ENCODE measurements at places on chromosomes 16 and 17. TPM values are rescaled to one million over a fixed set of nuclear protein-coding genes. Genes with fewer than 3 reads are reported as not detected.

FBXL19 gene
- polyA plus RNA-seq: not detected

TNFRSF17 gene
- polyA plus RNA-seq: 26.2 TPM

DNA sequence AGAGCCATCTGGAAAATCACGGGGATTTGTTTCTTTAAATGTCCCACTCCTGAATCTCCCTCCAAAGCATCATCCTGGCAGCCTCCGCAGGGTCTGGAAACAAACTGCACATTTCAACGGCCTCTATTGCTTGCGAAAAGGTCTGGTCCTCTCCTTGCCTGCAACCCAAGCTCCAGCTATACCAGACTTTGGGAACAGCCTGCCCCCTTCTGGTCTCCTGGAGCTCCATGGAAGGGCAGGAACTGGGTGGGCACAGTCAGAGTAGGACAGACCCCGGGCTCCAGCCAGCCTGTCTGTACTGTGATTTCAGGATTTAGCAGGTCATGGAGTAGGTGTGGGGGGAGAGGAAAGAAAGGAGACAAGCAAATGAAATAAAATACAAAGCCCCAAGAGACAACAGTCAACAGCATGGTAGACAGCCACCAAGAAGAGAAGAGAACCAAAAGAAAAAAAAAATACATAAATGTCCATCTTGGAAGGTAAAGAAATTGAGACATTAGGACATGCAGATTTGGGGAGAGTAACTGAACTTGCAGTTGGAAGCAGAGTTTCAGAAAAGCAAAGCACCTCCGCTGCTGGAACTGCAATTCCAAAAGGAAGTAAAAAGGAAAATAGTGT is 2.7 kb downstream of the XYLT1 start:
- DNase-seq: no peak

- no peak for DNase-seq
Observed at GRCh38 chr17:37713028-37713431, 31.8 kb downstream of the HNF1B start.

GRCh38 chr16:53580038-53580802 is 77.2 kb upstream of the AKTIP start:
- no peak for DNase-seq

C17orf100 gene
- 16.8 TPM for polyA plus RNA-seq

TVP23C gene
- 4.9 TPM for polyA plus RNA-seq

- DNase-seq: no peak
Observed at GRCh38 chr17:33725675-33726271, 432.7 kb upstream of the ASIC2 start.

DNA sequence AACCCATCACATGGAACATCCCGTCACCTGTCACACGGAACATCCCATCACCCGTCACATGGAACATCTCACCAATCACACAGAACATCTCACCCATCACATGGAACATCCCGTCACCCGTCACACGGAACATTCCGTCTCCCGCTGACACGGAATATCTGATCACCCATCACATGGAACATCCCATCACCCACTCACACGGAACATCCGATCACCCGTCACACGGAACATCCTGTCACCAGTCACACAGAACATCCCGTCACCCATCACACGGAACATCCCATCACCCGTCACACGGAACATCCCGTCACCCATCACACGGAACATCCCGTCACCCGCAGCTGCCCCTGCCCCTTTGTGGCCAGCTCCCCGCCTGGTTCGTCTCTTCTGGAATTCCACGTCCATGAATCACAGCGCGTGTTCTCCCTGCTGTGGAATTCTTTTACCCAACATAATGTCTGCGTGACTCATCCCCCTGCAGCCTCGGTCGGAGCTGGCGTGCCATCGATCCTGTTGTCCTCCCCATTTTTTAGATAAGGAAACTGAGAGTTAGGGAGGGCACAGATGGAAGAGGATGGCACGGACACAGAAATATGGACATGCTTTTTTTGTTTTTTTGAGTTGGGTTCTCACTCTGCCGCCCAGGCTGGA is 5.6 kb downstream of the CPNE7 start:
- no peak for DNase-seq

GRCh38 chr17:68698746-68699145 is 97.6 kb upstream of the FAM20A start:
- DNase-seq: no peak

CYB5D1 gene
- polyA plus RNA-seq: 3.4 TPM

RHBDF1 gene
- polyA plus RNA-seq: not detected

MYH2 gene
- not detected for polyA plus RNA-seq

GRCh38 chr17:534071-534691 is 180.5 kb downstream of the VPS53 start:
- no peak for DNase-seq

DNA sequence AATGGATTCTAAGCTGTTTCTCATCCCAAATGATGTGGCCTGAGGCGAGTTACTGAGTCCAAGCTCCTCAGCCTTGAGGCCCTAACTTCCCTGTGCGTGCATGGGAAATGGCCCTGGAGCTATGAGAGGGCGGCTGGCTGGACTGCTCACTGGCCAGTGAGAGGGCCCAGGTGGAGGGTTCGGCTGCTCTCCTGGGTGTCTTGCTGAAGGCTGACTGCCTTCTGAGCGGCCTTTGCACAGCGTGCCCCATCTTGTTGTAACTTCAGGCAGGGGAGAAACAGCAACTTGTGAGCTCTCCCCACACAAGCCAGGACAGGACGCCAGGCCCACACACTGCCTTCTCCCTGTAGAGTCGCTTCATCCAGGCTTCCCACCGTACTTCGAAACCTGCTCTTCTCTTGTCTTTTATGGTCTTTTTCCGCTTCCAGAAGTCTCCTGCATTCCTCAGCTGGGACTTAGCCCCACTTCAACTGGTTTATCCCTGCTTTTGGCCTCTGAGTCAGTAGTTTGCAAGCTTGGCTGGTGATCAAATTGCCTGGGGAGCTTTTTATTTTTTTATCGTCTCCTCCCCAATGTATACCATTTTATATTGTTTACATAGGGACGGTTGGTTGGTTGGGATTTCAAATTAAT is 13.3 kb downstream of the CDH3 start:
- DNase-seq: no peak

APOBR gene
- not detected for polyA plus RNA-seq

GRCh38 chr16:55333684-55334083 is 9.7 kb downstream of the IRX6 start:
- DNase-seq: no peak

GRCh38 chr16:31477220-31478216 is 5.4 kb upstream of the SLC5A2 start:
- peak; percentile 21 for DNase-seq

DNA sequence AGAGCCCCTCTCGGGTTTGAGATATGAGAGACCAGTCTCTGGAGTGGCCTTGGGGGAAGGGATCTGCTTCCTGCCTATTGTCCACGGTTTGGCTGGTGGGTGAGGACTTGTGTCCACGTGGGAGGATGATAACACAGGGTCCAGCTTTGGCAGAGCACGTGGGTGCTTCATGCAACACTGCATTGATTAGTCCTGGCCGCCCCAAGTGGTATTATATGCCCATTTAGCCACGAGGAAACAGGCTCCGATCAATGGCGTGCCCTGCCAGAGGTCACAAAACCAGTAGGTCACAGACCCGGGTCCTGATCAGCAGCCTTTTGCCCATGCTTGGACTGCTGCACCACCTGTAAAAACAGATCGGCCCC is 141.6 kb downstream of the RGS9 start:
- DNase-seq: no peak
